Activated gamma-delta T cell treated with Interleukin-2 at 50 U/mL for 16 hours (primary cell): ENCODE measurements at places on chromosomes 5 and 9.

- DNase-seq, result no peak
Observed at GRCh38 chr5:40628407-40628806, 51.3 kb upstream of the PTGER4 start.

DNA sequence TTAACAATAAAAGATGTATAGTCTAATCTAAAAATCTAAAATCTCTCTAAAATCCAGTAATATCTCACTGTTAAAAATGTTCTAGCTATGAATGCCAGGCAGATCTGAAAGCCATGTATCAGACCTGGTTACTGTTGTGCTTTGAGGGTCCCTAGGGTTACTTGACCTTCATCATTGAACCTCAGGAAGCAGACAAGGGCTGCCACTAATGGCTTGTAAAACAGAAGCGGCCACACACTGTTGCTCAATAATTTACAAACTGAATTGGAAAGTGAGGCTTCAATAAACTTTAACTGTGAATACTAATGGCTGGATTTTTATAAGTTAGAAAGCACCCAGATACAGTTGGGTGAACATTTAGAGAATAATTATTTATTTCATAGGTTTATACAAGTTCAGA lies 198.0 kb upstream of the RPS23 start:
- no peak for DNase-seq

- DNase-seq, result no peak
Observed at GRCh38 chr5:95262933-95263660, 21.8 kb downstream of the MCTP1 start.

DNA sequence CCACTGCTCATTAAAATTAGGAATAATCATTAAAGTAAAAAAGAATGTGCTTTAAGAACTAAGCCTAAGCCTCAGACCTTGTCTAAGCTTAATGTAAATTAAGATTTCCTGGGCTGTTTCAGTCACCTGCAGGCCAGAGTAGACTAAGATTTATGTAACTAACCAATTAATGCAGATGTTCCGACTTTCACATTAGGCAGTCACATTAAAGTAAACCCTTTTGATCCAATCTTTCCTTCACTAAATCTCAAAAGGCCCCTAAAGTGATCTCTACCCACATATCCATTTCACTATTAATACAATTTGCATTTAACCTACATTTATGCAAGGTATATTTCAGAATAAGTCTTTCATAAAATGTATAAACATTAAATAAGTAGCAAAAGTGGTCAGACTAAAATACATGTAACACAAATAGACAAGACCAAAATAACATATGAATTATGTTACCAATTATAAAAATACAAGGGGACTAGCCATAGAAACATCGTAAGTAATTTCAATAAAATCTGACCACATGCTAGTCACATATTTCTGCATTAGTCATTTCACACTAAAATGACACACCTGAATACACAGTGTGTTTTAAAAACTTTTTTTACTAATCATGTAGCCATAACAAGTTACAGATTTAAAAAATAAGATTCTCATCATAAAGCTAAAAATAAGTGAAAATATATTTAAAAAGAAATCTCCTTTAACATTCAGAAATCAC lies 7.7 kb downstream of the NR3C1 start:
- DNase-seq, result no peak

- DNase-seq, result no peak
Observed at GRCh38 chr5:171578049-171578828, 158.8 kb downstream of the FGF18 start.

- DNase-seq, result no peak
Observed at GRCh38 chr5:4879693-4880303, 260.3 kb upstream of the ADAMTS16 start.

GRCh38 chr5:152884006-152884405 lies 478.9 kb upstream of the NMUR2 start:
- DNase-seq, result no peak

- no peak for DNase-seq
Observed at GRCh38 chr5:139385061-139386049, 2.3 kb upstream of the SLC23A1 start.

GRCh38 chr5:16934123-16934522 lies 2.0 kb downstream of the MYO10 start:
- DNase-seq, result no peak

DNA sequence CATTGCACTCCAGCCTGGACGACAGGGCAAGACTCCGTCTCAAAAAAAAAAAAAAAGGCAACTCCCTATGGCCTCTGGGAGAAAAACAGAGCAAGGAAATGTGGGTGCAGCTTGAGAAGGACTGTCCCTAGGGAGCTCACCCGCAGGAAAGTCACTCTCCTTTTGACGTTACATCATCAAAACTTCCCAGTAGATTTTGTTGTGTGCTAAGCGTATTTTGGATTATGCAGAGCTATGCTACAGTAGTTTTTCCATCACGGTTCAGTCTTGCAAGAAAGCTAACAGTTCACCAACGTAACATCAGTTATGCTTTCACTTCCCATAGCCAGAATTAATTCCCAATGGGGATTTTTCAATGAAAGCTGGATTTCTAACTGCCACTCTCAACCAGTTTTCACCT lies 138.8 kb downstream of the HSD17B3 start:
- no peak for DNase-seq

DNA sequence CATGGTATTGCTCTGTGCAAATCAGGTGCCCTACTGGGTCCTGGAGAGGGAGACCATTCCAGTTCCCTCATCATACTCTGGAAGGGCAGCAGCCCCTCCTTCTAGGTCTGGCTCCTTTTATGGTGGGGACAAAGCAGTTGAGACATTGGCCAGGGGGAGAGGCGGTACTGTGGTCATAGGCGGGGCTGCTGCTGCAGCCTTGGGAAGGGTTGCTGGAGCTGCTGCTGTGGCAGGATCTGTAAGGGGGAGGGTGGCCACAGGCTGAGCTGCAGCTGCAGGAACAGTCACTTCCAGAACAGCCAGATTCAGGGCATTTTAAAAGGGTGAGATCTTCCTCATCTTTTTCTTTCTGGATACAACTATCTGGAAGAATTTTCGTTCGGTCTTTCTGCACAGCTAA lies 233.0 kb upstream of the SGCD start:
- no peak for DNase-seq

DNA sequence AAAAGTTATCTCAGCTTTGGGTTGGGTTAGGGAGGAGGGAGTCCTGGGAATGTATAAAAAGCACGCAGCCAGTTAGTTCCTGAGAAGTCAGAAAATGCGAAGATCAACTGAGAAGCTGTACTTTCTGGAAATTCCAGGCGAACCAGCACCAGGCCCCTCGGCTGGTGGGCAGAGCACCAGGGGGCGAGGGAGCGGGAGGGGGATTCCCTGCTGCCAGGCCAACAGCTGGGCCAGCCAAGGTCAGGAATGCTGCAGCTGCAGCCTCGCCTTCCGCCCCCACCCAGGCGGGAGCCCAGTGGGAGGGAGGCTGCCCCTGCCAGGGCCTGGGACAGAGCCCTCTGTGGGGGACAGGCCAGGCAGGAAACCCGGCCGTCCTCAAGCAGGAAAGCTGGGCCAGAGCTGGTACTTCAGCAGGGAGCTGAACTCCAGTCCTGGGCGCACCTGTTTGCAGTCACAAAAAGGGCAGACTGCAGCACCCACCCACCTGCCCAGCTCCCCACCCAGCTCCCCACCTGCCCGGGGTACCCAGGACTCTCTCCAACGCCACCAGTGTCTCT lies 35.5 kb downstream of the VAV2 start:
- no peak for DNase-seq

DNA sequence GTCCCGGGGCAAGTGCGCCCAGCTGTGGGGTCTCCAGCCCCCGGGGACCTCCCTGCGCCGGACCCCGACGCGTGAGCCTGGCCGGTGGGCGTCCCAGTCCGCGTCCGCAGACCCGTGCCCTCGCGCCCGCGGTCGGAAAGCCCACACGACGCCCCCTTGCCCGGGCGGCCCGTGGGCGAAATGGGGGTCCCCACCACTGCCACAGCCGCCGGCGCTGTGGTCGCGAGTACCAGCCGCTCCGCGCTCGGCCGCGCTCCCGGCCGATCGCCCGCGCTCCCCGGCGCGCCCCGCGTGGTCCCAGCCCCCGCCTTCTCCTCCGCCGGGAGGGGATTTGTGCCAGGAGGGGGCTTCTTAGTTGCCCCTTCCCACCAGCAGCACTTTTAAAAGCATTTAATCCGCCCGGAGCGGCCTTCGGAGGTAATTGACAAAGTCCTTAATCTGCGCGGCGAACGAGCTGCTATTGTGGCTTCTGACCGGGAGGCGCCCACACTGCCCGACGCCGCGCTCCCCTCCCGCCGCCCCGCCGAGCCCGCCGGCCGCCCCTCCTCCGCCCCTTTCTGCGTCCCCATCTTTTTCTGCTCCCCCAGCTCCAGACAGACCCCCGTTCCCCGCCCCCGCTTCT lies 469 bp upstream of the FIBCD1 start:
- no peak for DNase-seq

- DNase-seq, result no peak
Observed at GRCh38 chr9:2231829-2232228, 216.7 kb downstream of the SMARCA2 start.

DNA sequence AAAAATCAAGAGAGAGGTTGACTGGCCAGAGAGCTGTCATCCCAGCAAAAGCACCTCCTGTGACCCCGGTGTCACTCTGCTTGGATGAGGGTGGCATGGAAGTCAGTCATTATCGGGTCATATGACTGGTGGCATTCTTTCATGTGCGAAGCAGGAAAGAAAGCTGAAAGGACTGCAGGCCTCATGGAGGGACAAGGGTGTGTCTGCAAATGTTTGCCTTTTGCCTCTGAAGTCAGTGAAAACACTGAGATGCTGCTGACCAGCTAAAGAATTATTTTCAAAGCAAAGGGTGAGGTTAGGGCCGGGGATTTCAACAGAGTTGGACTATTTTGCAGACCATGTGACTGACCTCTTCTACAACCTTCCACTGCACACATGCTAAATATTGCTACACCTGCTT lies 298.3 kb downstream of the CSNK1G3 start:
- DNase-seq, result no peak
